Femur (tissue), 1 donor: ENCODE measurements at places on chromosomes 5 and 9.

GRCh38 chr5:9411142-9411541, 134.7 kb downstream of the SEMA5A start:
- no peak for DNase-seq

DNA sequence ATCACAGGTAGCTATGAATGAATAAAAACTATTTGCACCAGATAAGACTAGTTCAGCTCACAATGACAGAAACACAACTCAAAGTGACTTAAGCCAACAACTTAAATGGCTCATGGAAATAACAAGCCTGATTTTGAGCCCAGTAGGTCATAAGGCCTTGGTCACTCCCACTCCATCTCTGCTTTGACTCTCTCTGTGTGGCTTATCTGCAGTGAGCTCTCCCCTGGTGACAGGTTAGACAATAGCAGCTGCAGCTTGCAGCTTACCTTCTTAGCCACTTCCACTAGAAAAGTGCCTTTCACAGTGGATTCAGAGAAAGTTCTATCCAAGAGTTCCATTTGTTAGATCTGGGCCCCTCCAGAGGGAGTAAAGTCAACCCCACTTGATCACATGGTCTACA, 315.7 kb downstream of the RAB3C start:
- DNase-seq: no peak

GRCh38 chr9:121800376-121800775, 148.9 kb downstream of the DAB2IP start:
- no peak for DNase-seq

- DNase-seq: peak; percentile 66
Measured at GRCh38 chr9:88533951-88534455, 975 bp upstream of the NXNL2 start.

GRCh38 chr5:148792744-148793143, 33.7 kb upstream of the ADRB2 start:
- DNase-seq: no peak

- DNase-seq: peak; percentile 15
Measured at GRCh38 chr9:93128011-93128714, 5.9 kb downstream of the NINJ1 start.

DNA sequence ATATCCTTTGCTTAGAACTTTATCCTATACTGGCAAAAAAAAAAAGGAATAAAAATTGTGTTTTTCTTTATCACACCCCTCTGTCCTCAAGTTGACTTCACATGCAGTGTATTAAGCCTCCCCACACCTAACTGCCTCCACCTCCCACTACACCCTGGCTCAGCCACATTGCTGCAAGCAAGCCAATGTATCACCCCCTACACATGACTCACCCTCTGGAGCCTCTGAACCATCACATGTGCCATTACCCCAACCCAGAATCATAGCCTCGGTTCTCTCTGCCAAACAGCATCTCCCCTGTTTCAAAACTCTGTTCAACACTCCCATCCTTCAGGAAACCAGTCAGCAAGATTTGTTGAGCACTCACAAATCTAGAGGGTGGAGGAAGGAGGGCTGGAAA, 209.0 kb downstream of the CWC27 start:
- no peak for DNase-seq

GRCh38 chr5:111255169-111255568, 31.0 kb downstream of the CAMK4 start:
- no peak for DNase-seq

- no peak for DNase-seq
Measured at GRCh38 chr5:88548136-88548805, 279.6 kb upstream of the TMEM161B start.

DNA sequence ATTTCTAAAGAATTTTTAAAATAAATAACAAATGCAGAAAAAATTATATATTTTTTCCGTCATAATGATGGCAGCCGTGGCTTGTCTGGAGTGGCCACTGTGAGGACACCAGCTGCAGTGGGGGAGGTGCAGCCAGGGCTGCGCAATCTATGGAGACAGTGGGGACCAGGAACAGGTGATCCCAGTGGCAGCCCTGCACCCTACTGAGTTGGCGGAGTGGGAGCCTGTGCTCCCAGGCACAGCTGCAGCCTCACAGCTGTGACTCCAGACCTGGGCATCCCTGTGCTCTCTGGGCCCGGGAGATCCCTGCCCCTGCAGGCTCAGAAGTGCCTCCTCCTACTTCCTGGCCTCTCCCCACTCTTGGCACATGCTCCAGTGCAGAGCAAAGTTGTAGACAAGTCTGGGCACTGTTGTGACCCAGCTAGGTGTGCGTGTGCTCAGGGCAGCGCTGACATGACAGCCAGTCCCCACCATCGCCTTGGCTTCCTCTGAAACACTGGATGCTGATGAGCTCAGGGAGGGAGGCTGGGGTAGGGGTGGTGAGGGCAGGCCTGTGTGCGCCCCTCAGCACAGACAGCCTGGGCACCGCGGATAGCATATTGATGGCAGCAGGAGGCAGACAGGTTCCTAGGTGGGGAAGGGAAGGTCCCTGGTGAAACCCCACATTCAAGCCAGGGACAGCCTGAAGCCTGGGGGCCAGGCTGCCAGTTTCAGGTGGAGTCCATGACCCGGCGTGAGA, 96.0 kb upstream of the PRR16 start:
- no peak for DNase-seq

DNA sequence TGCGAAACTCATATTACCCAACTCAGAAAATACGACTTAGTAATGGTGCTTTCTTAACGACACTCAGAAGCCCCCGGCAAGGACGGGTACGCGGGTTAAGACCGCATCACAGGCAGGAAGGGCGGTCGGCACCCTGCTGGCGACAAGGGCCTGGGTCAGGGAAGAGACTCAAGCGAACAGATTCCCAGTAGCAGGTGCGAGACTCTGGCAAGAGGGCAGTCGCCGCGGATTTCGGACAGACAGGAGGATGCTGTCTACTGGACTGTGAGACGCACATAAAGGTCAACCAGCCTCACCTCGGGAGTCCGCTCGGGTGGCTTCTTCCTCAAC, 398 bp downstream of the RAPGEF6 start:
- DNase-seq: peak; percentile 78

- no peak for DNase-seq
Measured at GRCh38 chr9:13387734-13388067, 108.2 kb upstream of the MPDZ start.

DNA sequence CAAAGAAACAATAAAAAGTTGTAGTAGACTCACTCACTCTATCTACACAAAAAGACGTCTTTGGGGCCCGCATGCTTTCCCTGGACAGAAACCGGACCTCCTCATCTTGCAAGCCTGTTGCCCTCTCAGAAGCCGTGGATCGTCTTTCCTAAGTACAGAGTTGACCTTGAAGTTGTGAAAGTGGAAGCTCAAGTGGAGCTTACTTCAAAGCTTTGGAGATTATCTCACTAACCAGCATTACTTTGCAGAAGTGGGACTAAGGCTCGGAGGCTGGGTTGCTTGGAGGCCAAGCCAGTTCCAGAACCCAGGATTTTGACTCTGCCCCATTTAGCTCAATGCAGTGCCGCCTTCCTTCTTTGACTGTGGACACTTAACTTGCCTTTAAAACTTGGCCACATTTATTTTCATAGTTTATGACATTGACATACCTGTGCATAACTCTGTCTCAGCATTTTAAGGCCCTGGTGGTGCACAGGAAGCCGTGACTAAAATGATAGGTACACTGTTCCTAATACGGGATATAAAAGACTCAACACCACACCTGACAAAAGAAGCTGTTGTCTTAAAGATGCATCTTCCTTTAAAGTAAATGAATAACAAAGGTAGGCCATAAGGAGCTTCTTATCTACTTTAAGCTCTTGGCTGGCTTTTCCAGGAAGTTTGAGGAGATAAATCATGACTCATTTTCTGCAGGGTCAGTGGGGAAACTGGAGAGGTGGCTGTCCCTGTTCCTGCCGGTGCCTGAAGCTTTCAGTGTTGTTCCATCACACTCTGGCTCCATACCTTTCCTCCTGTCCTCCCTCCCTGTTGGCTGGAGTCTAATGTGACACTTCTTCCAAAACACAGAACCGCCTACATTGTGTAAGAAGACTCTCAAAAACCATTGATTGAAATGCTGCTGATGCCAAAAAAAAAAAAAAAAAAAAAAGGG, 10.7 kb downstream of the SLC25A25 start:
- DNase-seq: no peak
